ENCODE measurements at places on chromosomes 11 and 22.

- no peak for DNase-seq
Observed at GRCh38 chr22:29914165-29914564, 31.2 kb downstream of the MTMR3 start.

- DNase-seq, result no peak
Observed at GRCh38 chr11:116231543-116231942, 541.2 kb downstream of the BUD13 start.

GRCh38 chr11:108498816-108499408 is 728 bp upstream of the POGLUT3 start:
- DNase-seq, result no peak

DNA sequence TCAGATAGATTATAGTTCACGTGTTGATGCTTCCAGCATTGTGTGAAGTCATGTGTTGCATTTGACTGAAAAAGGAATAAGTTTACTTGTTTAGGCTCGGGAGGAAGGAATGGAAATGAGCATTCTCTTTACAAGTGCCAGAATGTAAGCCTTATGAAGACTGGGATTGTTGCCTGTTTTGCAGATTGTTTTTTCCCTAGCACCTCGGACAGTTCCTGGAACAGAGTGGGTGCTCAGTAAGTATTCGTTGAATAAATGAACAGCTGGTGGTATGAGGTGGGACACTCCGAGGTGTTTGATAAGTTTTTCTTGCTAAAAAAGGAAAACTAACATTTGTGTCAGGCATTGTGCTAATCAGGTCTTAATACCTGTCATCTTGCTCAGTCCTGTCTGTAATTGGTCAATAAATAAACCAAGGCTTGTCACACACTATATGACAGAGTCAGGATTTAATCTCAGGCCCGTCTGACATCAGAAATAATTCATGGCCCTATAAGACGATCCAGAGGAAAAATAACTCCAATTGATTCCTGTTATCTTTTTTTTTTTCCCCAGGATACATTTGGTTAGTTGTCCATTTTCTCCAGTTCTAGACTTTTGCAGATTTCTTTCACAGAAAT is 304.7 kb downstream of the NELL1 start:
- no peak for DNase-seq

- peak; percentile 97 for DNase-seq
Observed at GRCh38 chr11:1882265-1883238, 9.1 kb downstream of the PRR33 start.

- DNase-seq, result no peak
Observed at GRCh38 chr22:42680648-42681047, 31.5 kb upstream of the CYB5R3 start.

DNA sequence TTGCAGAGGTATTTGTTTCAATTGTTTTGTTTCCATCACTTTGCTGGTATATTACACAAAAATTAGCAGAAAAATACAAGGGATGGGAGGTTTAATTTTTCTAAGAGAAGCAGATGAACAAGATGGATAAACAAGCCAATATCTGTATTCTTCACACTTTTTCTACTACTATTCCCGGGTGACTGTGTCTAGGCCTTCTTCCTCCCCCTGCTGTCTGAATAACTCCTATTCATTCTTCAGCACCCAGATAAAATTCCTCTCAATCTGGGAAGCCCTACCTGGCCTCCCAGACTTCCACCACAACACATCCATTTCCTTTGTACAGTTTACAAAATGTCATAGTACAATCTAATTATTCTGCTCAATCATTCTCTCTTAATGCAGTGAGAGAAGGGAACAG is 666.6 kb upstream of the TENM4 start:
- no peak for DNase-seq

DNA sequence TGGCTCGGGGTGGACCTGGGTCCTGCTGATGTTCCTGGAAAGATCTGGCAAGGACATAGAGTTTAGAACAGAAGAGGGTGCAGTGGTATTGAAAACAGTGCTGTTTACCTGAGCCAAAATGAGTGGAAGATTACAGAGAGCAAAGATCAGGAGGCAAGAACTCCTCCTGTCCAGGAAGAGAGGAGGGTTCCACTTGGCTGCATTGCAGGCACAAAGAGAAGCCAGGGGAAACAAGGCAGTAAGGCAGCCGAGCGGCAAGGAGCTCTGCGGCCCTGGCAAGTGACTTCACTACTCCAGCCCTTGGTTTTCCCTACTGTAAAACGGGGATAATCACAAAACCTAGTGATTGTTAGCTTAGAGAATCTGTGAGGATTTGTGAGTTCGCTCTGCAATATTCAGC is 3.7 kb upstream of the PACSIN2 start:
- DNase-seq, result no peak

DNA sequence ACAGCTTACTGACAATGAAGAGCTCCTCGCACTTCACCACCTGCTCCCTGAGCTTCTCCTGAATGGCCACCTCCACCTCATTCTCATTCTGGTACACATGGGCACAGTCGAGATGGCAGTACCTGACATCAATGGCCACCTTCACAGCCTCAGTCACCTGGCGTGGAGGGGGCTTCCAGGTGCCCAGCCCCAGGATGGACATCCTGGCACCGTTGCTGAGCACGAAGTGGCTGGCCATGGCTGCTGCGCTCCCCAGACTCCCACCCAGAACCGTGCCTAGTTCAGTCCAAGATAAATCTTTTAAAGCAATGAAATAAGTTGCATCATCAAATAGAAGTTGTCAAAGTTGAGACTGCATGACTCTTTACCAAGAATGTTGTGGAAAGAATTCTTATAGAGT is 128.1 kb upstream of the SOX6 start:
- no peak for DNase-seq

DNA sequence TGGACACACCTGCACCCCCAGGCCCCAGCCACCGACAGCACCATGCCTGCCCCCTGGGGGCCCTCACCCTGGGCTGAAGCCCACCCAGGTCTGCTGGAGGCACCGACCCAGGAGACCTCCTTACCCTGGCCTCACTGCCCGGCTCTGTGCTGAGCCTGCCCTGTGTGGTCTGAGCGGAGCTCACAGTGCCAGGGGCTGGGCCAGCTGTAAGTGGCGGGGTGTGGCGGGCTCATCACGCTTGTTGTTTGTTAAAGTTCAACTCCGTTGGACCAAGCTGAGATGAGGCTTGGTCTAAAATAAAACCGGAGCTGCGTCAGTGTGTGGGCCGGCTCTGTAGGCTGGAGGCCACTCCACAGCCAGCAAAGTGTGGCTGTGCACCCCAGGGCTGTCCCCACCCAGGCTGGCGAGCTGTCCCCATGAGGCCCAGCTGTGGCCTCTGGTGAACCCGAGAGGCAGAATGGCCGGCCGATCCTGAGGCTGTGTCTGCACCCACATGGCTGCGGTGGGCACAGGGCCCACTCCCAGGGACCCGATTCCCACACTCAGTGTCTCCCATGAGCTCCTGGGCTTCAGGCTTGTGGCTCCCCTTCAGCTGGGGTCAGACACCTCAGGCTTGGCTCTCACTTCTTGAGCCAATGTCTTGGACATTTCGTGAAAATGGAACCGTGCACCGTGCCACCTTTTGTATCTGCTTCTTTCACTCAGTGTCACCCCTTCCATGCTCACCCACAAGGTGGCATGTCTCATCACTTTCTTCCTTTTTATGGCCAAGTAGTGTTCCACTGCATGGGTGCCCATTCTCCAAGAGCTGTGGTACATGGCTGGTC is 137.9 kb downstream of the CTTN start:
- DNase-seq, result no peak

- no peak for DNase-seq
Observed at GRCh38 chr11:72377596-72377995, 56.7 kb downstream of the CLPB start.

GRCh38 chr11:77457340-77457739 is 16.6 kb downstream of the PAK1 start:
- no peak for DNase-seq

GRCh38 chr22:41223535-41223934 is 17.2 kb downstream of the CHADL start:
- no peak for DNase-seq

GRCh38 chr11:96151501-96151900 is 191.5 kb downstream of the MAML2 start:
- no peak for DNase-seq

DNA sequence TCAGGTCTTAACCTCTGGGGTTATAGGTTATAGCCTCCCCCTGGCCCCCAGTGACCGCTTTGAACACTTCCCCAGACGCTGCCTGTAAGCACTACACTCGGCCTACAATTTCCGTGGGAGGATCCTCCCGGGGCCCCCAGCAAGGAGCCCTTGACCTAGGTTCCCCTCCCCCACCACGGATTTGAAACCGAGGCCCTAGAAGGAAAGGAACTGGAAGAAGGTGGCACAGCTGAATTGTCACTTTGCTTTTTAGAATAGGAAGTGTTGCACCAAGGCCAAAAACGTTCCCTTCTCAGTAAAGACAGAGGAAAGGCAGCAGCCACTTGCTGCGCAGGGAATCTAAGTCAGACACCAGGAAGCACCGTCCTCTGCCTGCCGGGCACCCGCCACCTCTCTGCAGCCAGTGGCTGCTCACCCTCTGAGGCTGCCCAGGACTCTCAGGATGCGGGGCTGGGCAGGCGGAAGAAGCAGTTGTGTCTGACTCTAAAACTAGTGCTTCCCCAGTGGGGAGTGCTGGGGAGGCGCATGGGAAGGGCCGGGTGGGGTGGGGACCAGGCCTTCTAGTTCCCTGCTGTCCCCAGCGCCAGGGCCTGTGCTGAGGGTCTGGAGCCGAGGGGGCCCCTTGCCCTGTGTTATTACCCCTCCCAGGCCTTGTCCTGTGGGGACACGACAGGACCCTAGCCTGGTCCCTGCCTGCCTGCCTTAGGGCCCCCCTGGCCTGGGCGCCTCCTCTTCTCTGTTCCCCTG is 7.9 kb upstream of the FLRT1 start:
- DNase-seq, result no peak

DNA sequence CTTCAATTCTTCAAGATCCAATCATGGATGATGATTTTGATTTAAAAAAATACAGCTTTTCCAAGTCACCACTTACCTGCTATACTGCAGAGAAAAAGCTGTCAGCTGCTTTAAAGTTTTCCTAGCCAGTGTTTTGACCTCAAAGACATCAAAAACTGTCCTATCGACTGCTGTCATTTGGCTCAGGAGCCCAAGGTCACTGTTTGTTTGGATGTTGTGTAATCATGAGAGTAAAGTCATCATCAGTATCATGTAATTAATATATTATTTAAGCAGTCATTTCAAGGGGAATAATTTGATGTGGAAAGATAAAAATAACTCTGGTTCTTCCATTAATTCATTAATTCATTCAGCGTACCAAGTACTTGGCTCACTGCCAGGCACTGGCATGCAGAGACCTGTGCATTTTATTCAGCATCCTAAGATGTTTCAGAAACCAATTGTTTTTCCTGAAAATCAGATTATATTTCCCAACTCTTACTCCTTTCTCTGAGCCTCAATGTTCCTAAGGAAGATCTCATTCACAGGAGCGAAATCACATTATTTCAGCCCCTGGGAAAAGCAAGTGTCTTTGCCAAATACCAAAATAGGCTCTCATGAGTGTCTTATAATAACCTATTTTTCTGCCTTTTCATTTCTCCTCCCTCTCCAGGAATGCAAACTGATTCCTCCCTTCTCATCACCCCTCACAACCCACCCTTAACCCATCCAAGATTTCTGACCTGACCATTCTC is 59.9 kb downstream of the SLC1A2 start:
- no peak for DNase-seq

DNA sequence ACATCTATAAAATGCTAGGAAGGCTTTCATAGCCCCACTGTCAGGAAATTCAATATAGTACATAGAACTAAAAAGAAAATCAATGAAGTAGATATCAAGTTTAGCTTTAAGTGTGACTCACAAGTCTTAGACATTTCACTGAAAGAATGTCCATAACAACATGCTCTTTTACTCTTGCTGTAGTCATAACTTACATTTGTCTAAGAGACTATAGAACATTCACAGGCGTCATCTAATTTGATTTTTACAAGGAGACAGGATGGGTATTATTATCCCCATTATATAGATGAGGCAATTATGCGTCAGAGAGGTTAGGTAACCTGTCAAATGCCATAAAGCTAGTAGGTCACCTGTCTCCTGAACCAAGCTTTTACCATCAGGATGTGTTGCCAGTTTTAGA is 36.9 kb downstream of the BDNF start:
- DNase-seq, result no peak

DNA sequence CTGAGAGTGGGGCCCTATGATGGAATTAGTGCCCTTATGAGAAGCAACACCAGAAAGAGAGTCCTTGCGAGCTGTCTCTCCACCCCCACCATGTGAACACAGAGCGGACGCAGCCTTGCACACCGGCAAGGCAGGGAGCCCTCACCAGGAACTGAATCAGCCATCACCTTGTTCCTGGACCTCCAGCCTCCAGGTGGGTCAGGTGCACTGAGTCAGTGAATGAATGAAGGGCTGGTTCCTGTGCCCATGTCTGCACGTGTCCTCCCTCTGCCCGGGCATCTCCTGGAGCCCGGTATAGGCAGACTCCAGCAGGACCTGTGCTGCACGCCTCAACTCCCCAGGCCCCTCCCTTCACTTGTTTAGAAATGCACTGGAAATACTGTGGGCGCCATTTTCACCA is 54.9 kb downstream of the LINC01488 start:
- no peak for DNase-seq

DNA sequence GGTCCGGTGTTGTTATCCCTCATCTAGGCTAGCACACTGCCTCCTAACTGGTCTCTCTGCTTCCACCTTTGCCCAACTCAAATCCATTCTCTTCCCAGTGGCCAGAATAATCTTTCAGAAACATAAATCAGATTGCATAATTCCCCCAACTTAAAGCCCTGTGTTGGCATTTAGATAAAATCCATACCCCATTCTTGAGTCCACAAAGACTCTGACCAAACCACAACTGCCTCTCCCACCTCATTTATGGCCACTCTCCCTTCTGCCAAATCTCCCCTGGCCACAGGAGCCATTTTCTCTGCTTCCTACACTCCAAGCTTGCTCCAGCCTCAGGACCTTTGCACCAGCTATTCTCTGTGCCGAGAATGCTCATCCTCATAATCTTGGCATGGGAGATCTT is 36.8 kb downstream of the IL18 start:
- DNase-seq, result no peak

DNA sequence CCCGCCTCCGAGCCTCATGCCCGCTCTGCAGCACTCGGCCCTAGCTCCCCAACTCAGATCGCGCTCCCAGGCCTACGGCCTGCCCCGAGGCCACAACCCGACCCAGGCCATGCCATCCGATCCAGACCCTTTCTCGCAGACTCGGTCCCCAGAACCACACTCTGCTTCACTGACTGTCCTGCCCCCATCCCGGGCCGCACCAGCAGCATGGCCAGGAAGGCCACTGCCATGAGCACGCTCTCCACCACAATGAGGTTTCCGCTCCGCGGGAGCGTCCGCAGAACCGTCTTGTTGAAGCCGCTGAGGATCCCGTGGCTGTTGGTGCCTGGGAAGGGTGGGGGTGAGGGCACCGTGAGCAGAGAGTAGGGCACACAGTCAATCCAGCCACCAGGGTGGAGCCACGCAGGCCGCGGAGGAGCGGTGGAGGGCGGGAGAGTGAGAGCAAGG is 6.4 kb downstream of the UNC93B1 start:
- no peak for DNase-seq

DNA sequence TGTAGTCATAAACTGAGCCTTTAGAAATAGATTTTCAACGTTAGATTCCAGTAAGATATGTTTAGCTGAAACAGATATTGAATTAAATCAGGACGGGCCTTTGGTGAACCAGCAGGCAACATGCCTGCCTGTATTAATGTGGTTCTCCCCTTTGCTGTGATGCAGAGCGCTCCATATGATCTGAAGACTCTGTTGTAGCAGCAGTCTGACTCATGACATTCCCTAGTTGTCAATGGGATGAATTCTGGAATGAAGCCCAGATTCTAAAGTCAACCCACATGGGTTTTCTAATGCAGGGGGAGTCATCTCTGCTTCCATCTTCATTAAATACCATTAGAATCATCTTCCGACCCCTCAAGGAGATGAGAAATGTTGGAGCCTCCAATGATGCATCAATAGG is 864.5 kb downstream of the NTM start:
- no peak for DNase-seq

All from right forelimb (tissue), 1 donor.